ENCODE measurements at places on chromosomes 3 and 15.

GRCh38 chr3:54527521-54527920, 400.3 kb downstream of the LRTM1 start:
- no peak for DNase-seq

DNA sequence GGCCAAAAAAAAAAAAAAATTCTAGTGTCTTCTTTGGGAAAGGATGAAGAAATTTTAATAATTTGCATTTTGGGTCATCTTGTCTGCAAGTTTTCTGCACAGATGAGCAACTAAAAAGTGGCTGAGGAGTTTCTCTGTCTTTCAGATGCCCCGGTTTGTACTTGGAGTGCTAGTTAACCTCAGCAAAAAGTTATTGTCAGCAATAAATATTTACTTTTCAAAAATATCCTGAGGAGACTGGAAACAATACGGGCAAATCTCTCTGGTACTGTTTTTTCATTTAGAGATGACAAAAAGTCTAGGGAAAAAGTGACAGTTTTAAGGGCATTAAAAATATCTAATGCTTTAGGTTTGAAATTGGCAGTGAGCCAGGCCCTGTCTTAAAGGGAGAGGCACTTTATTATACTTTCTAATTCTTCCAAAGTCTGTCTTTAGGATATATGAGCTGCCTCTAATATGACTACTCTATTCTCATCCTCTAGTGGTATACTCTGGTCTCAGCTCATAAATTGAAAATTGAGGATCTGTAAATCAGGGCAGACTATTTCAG, 436.0 kb upstream of the NR2F2 start:
- DNase-seq: no peak

DNA sequence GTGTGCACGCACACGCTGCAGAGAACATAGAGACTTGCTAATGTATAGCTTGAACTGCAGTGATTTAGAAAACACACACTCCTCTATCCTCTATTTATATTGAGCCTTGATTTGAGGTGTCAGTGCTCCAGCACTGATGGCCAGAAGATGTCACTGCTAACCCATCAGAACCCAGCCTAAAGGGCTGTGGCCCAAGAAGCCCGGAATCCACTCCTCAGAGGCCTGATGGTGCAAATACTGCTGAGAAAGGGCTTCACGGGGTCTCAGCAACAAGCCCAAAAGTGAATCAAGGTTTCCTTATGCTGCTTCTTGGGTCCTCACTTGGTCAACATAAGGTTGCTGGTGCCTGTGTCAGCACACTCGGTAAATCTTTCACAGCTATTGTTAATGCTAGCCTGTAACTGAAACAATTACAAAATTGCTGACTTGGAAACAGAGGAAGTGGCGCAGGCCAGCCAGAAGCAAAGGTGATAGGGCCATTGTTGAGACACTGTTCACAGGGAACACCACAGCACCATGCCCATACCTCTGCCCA, 60.3 kb downstream of the HEG1 start:
- DNase-seq: peak; percentile 10

- no peak for DNase-seq
These were observed 469.7 kb downstream of the PDCD6IP start for GRCh38 chr3:34268032-34268709.

DNA sequence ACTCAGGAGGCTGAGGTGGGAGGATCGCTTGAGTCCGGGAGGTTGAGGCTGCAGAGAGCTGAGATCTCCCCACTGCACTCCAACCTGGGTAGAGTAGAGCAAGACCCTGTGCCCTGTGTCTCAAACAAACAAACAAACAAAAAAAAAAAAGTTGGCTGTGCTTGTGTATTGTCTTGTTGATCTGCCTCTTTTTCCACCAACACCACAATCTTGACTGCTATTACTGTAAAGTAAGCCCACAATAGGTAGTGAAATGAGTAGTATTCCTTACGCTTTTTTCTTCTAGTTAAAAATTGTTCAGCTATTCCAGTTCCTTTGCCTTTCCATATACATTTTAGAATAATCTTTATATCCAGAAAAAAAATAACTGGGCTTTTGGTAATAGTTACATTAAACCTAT, 35.5 kb downstream of the PTH1R start:
- no peak for DNase-seq

GRCh38 chr3:110697961-110698360, 373.7 kb upstream of the NECTIN3 start:
- no peak for DNase-seq

Measured in stimulated activated CD8-positive, alpha-beta memory T cell treated with anti-CD3 and anti-CD28 coated beads, Interleukin-15, amount 100 ng/mL, for 48 hours (primary cell).